ENCODE measurements at places on chromosomes 11 and 22. TPM values are rescaled to one million over a fixed set of nuclear protein-coding genes. Genes with fewer than 3 reads are reported as not detected.

DNA sequence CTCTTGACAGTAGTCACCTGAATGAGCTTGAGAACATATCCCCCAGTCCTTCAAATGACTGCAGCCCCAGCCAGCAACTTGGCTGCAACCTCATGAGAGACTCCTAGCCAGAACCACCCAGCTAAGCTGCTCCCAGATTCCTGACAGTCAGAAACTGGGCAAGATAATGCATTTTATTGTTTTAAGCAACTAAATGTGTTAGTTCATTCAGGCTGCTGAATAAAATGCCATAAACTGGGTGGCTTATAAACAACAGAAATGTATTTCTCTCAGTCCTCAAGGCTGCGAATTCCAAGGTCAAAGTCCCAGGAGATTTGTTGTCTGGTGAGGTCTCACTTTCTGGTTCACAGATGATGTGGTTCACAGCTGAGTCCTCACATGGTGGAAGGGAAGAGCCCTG is 5.8 kb upstream of the PAMR1 start:
- DNase-seq, result no peak
- no peaks in the 10 kb centered on the region for H3K4me1 ChIP-seq
- H3K36me3 ChIP-seq, result no peaks in the 10 kb centered on the region

The WBP2NL gene
- 1.8 TPM for total RNA-seq

DNA sequence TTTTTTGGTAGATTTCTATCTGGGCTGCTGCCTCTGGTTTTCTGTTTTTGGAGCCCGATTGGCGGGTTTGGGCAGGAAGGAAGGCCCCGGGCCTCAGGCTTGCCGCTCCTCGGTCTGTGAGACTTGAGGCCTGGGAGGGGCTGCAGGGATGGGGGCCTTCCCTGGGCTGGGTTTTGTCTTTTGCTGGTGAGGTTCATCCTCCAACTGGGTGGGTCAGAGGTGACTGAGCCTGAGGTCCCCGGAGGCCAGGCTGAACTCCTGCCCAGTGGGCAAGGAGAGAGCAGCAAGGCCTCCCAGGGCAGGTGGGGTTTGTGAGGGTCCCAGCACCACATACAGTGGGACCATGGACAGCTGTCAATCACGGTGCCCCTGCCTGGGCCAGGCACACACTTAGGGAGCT is 15.0 kb downstream of the MPPED1 start:
- no peak for DNase-seq
- H3K36me3 ChIP-seq, result no peaks in the 10 kb centered on the region
- no peak overlapping the region for H3K4me3 ChIP-seq
- H3K4me1 ChIP-seq, result no peaks in the 10 kb centered on the region
- H3K27me3 ChIP-seq, result no peaks in the 10 kb centered on the region
- H3K27ac ChIP-seq, result no peak overlapping the region

- no peak overlapping the region for H3K27ac ChIP-seq
- peaks cover 51% of the 10 kb centered on the region for H3K4me1 ChIP-seq
- no peak for DNase-seq
- H3K36me3 ChIP-seq, result no peaks in the 10 kb centered on the region
- H3K4me3 ChIP-seq, result no peak overlapping the region
Observed at GRCh38 chr11:71423181-71423790, 24.9 kb downstream of the DHCR7 start.

- DNase-seq, result no peak
- no peak overlapping the region for H3K4me3 ChIP-seq
- H3K36me3 ChIP-seq, result no peaks in the 10 kb centered on the region
- no peak overlapping the region for H3K27ac ChIP-seq
Observed at GRCh38 chr11:14075118-14076078, 112.9 kb downstream of the SPON1 start.

The EFCAB6 gene
- total RNA-seq, result 0.36 TPM

The PRMT3 gene
- 28.3 TPM for total RNA-seq

GRCh38 chr11:130278745-130279144 is 36.0 kb downstream of the ZBTB44 start:
- H3K36me3 ChIP-seq, result no peaks in the 10 kb centered on the region
- peaks cover 8% of the 10 kb centered on the region for H3K4me1 ChIP-seq
- H3K4me3 ChIP-seq, result no peak overlapping the region
- H3K27me3 ChIP-seq, result no peaks in the 10 kb centered on the region

Measured in GM12878 (cell line).